Thymus (tissue), 14 donors: ENCODE measurements at places on chromosomes 1 and 21.

DNA sequence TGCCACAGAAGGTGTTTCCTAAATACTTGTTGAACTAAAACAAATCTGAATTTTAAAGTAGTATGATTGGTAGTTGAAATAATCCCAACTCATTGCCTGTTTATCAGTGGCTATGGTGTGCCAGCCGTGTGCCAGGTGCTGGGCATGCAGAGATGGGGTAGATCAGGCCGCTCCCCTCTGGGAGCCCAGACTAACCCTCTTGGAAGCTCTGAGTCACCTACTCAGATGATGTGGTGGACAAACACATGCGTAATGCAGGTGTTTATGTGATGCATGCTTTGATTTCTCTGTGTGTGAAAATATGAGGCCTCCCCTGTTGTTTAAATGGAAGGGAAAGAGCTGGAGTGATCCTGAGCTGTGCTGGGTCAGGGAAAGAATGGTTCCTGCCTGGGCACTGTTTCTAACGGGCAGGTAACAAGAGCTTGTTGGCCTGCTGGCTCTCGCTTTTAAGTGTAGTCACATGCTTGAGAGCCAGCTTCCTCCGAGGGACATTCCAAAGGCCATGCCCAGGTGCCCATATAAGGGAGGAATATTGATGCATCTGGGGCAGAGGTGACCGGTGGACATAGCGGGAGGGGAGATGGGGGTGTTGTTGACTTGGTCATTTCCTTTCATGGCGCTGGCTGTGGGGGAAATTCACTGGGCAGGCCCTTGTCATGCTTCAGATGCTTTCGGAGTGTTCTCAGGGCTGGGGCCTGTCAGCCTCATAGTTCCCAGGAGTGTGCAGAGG lies 10.2 kb downstream of the MFN2 start:
- H3K4me3 ChIP-seq: no peak overlapping the region
- H3K27ac ChIP-seq: no peak overlapping the region
- H3K27me3 ChIP-seq: no peaks in the 10 kb centered on the region

DNA sequence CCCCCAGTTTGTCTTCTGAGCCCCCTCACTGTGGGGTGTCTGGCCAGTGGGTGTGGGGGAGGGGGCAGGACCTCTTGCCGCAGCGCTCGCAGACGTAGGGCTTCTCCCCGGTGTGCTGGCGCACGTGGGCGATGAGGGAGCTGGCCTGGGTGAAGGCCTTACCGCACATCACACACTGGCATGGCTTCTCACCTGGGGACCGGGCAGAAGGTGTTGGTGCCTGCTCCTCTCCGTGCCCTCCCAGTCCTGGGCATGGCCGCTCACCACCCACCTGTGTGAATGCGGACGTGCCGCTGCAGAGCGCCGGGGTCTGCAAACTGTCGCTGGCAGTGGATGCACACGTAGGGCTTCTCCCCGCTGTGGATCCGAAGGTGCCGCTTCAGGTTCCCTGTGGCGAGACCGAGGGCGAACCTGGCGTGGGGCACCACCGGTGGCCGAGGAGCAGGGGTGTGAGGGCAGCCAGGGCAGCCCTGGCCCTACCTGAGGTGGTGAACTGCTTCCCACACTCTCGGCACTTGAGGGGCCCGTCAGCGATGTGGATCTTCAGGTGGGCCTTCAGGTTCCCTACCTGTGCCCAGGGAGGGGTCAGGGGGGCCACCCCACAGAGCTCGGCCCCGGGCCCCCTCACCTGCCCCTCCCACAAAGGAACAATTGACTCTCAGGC lies 32.4 kb downstream of the ZBTB17 start:
- no peak for DNase-seq
- peaks cover 98% of the 10 kb centered on the region for H3K36me3 ChIP-seq
- H3K4me1 ChIP-seq: no peaks in the 10 kb centered on the region

- H3K27ac ChIP-seq: no peak overlapping the region
- no peaks in the 10 kb centered on the region for H3K36me3 ChIP-seq
- no peak for DNase-seq
- H3K27me3 ChIP-seq: no peaks in the 10 kb centered on the region
Measured at GRCh38 chr1:162605225-162605927, 26.9 kb upstream of the DDR2 start.

DNA sequence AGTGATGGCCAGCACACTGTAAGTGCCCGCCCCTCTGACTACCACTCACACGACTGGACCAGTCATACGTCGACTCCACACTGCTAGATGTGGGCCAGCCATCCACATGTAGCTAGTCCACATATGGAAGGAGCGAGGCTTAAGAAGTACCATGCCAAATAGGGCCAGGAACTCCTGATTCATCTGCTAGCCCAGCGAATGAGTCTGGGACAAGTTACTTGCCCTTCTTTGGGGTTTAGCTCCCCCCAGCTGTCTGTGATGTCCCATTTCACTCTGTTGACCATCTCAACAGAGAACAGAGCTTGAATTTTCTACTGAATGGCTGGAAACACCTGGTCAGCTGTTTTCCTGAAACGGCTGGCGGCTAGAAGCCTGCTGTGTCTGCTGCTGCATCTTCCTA lies 5.8 kb downstream of the CSRP1 start:
- no peak overlapping the region for H3K4me3 ChIP-seq
- H3K36me3 ChIP-seq: no peaks in the 10 kb centered on the region
- DNase-seq: no peak
- no peaks in the 10 kb centered on the region for H3K27me3 ChIP-seq
- H3K27ac ChIP-seq: no peak overlapping the region

GRCh38 chr1:207248544-207249198 lies 72.8 kb upstream of the CD55 start:
- H3K27ac ChIP-seq: no peak overlapping the region
- H3K36me3 ChIP-seq: no peaks in the 10 kb centered on the region
- no peaks in the 10 kb centered on the region for H3K4me1 ChIP-seq
- DNase-seq: no peak
- H3K4me3 ChIP-seq: no peak overlapping the region
- no peaks in the 10 kb centered on the region for H3K27me3 ChIP-seq

DNA sequence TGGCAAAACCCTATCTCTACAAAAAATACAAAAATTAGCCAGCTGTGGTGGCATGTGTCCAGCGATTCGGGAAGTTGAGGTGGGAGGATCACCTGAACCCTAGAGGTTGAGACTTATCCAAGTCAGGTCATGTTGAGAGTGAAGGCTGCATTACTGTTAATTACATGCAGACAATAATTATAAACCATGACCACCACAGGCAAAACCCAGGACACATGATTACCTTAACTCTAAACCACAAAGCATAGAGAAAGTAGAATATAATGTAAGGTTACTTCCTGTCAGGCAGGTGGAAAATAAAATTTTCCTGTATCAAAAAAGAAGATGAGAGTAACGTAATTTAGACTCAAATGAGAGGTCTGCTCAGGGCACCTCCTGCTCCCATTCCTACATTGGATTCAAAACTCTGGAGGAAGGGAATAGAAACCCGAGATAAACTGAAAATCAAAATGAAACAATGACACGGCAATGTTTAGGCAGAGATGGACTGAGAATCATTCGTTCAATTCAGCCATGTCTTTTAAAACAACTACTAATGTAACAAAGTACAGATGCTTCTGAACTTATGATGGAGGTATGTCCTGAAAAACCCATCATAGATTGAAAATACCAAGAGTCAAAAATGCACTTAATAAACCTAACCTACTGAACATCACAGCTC lies 33.6 kb downstream of the RGS8 start:
- H3K27me3 ChIP-seq: no peaks in the 10 kb centered on the region
- H3K27ac ChIP-seq: no peak overlapping the region
- no peak overlapping the region for H3K4me3 ChIP-seq
- no peaks in the 10 kb centered on the region for H3K4me1 ChIP-seq
- DNase-seq: no peak

- DNase-seq: no peak
- no peaks in the 10 kb centered on the region for H3K36me3 ChIP-seq
- H3K27ac ChIP-seq: no peak overlapping the region
Measured at GRCh38 chr1:88661951-88662699, 21.9 kb upstream of the PKN2 start.

GRCh38 chr1:197544130-197544529 lies 231.2 kb downstream of the DENND1B start:
- DNase-seq: no peak
- H3K36me3 ChIP-seq: no peaks in the 10 kb centered on the region
- no peak overlapping the region for H3K4me3 ChIP-seq
- no peaks in the 10 kb centered on the region for H3K27me3 ChIP-seq
- no peaks in the 10 kb centered on the region for H3K4me1 ChIP-seq

DNA sequence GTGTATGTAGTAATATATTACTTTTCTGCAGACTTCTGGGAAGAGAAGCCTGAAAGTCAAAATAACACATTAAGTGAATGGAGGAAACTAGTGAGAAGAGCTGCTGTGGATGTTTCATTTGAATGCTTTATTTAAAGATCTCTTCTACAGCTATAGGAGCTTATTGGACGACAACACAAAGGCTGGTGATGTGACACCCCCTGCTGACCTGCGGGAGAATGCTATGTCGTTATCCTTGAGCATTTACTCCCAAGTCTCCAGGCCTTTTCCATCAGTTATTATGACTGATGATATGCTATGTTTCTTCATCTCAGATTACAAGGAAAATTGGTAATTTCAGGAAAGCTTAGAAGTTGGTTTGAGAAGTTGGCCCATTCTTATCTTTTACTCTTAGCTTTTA lies 22.3 kb upstream of the PLA2G4A start:
- H3K4me1 ChIP-seq: no peaks in the 10 kb centered on the region
